Cardiac muscle cell (in vitro differentiated cells and primary cell): ENCODE measurements at places on chromosomes 5 and 9. TPM values are rescaled to one million over a fixed set of nuclear protein-coding genes. Genes with fewer than 3 reads are reported as not detected.

DNA sequence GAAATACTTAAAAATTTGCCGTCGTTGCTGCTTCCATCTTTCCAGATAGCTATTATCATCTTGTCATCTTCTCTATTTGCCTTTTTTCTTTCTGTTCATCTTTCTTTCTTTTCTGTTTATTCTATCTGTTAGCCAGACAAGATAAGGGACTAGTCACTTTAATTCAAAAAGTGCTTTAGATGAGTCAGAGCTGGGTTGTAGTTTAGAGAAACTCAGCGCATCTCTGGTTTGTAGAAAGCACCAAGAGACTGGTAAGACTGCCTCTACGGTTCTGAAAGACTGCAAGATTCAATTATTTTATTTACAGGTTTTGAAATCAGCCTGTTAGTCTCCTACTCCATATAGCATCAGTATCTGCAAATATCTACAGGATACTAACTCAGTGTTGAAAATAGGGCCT, 562.8 kb upstream of the RIOK2 start:
- no peak for DNase-seq
- no peaks in the 10 kb centered on the region for H3K4me1 ChIP-seq
- no peaks in the 10 kb centered on the region for H3K36me3 ChIP-seq
- no peaks in the 10 kb centered on the region for H3K27me3 ChIP-seq

- DNase-seq = no peak
Observed at GRCh38 chr5:151772846-151773561, 1.2 kb downstream of the G3BP1 start.

GRCh38 chr5:168428552-168428951, 57.7 kb upstream of the RARS1 start:
- H3K4me1 ChIP-seq = peaks cover 15% of the 10 kb centered on the region
- H3K36me3 ChIP-seq = no peaks in the 10 kb centered on the region
- no peaks in the 10 kb centered on the region for H3K27me3 ChIP-seq
- H3K4me3 ChIP-seq = no peak overlapping the region
- DNase-seq = no peak

GRCh38 chr9:132991351-132992300, 13.1 kb downstream of the GFI1B start:
- H3K4me3 ChIP-seq = no peak overlapping the region
- no peaks in the 10 kb centered on the region for H3K36me3 ChIP-seq
- H3K4me1 ChIP-seq = no peaks in the 10 kb centered on the region
- no peaks in the 10 kb centered on the region for H3K27me3 ChIP-seq
- no peak overlapping the region for H3K27ac ChIP-seq

DNA sequence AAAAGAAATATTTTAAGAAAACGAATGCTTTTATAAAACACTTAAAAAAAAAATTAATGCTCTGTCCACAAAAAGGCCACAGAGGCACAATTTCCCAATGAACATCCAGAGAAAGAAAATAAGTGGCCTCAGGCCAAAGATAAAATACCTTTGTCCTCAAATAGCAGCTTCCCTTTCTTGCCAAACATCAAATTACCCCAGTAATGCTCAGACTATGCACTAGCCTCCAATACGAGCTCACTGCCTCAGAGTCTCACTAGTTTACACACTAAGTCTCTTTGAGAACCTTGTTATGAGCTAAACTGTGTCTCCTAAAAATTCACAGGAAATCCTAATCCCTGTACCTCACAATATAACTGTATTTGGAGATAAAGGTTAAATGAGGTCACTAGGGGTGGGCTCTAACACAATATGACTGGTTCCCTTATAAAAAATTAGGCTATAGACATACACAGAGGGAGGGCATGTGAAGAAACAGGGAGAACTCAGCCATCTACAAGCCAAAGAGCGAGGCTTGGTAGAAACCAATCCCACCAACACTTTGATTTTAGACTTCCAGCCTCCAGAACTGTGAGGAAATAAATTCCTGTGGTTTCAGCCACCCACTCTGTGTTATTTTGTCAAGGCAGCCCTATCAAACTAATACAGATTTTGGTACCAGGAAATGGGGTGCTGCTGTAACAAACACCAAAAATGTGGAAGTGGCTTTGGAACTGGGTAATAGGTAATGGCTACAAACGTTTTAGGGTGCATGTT, 4.4 kb downstream of the MPDZ start:
- no peak overlapping the region for H3K4me3 ChIP-seq
- peaks cover 5% of the 10 kb centered on the region for H3K4me1 ChIP-seq
- no peaks in the 10 kb centered on the region for H3K27me3 ChIP-seq

- H3K27me3 ChIP-seq = no peaks in the 10 kb centered on the region
- DNase-seq = no peak
- no peak overlapping the region for H3K27ac ChIP-seq
- H3K4me3 ChIP-seq = no peak overlapping the region
Observed at GRCh38 chr5:39432696-39433530, 8.1 kb upstream of the DAB2 start.

GRCh38 chr5:55030676-55031369, 6.8 kb downstream of the GZMK start:
- H3K4me1 ChIP-seq = peaks cover 7% of the 10 kb centered on the region
- no peaks in the 10 kb centered on the region for H3K27me3 ChIP-seq
- H3K27ac ChIP-seq = no peak overlapping the region
- no peak for DNase-seq
- no peak overlapping the region for H3K4me3 ChIP-seq
- no peaks in the 10 kb centered on the region for H3K36me3 ChIP-seq

- no peak overlapping the region for H3K4me3 ChIP-seq
- H3K4me1 ChIP-seq = peaks cover 13% of the 10 kb centered on the region
- H3K27me3 ChIP-seq = no peaks in the 10 kb centered on the region
- no peaks in the 10 kb centered on the region for H3K36me3 ChIP-seq
Observed at GRCh38 chr5:154418344-154418820, 27.4 kb upstream of the SAP30L start.

- no peaks in the 10 kb centered on the region for H3K27me3 ChIP-seq
- H3K27ac ChIP-seq = no peak overlapping the region
- no peak overlapping the region for H3K4me3 ChIP-seq
- peaks cover 19% of the 10 kb centered on the region for H3K4me1 ChIP-seq
- no peaks in the 10 kb centered on the region for H3K36me3 ChIP-seq
Observed at GRCh38 chr5:142698447-142699183, 12.7 kb upstream of the FGF1 start.

- peak; percentile 59 for DNase-seq
- peak overlapping the region; percentile 86 for H3K27ac ChIP-seq
- no peaks in the 10 kb centered on the region for H3K27me3 ChIP-seq
- peaks cover 65% of the 10 kb centered on the region for H3K4me1 ChIP-seq
- H3K4me3 ChIP-seq = no peak overlapping the region
- no peaks in the 10 kb centered on the region for H3K36me3 ChIP-seq
Observed at GRCh38 chr9:131407717-131408195, 13.9 kb downstream of the PRRC2B start.

GRCh38 chr9:129121483-129121882, 10.3 kb downstream of the PTPA start:
- H3K27me3 ChIP-seq = no peaks in the 10 kb centered on the region
- H3K4me1 ChIP-seq = no peaks in the 10 kb centered on the region
- peak; percentile 41 for DNase-seq
- H3K27ac ChIP-seq = no peak overlapping the region
- peaks cover 2% of the 10 kb centered on the region for H3K36me3 ChIP-seq

DNA sequence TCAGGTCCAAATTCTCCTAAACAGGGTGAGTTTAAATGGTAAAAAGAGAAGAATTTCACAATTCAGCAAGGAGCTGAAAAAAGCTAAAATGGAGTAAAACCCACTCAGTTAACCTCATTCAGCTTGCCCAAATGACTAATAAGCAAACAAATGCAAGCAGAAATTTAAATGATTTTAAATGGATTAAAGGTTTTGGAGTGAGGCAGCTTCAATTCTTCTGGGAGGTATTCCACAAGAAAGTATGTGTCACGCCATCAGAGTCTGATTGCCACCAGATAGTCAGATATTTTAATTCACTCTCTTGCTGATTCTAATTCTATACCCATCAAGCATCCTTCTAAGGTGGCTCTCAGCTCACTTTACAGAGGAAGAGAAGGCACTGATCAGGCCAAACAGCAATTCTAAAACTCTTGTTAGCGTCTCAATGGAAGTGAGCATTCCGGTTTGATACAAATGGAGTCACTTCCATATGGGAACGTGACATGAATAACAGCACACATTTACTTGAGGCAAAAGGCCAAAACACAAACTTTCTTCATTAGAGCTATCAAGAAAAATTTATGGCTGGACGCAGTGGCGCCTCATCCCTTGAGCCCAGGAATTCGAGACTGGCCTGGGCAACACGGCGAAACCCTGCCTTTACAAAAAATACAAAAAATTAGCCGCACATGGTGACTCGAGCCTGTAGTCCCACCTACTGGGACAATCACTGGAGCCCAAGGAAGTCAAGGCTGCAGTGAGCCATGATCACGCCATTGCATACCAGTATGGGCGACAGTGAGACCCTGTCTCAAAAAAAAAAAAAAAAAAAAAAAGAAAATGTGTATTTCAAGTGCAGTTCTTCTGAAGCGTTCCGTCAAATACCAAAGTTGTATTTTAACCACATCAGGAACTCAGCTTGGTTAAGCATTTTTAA, 2.0 kb downstream of the CLK4 start:
- peak; percentile 12 for DNase-seq
- no peaks in the 10 kb centered on the region for H3K27me3 ChIP-seq
- H3K27ac ChIP-seq = peak overlapping the region; percentile 97
- peaks cover 8% of the 10 kb centered on the region for H3K4me1 ChIP-seq

- no peak overlapping the region for H3K27ac ChIP-seq
- no peak overlapping the region for H3K4me3 ChIP-seq
- DNase-seq = no peak
- no peaks in the 10 kb centered on the region for H3K27me3 ChIP-seq
- no peaks in the 10 kb centered on the region for H3K36me3 ChIP-seq
- no peaks in the 10 kb centered on the region for H3K4me1 ChIP-seq
Observed at GRCh38 chr9:98450496-98450895, 195.0 kb upstream of the TBC1D2 start.

DNA sequence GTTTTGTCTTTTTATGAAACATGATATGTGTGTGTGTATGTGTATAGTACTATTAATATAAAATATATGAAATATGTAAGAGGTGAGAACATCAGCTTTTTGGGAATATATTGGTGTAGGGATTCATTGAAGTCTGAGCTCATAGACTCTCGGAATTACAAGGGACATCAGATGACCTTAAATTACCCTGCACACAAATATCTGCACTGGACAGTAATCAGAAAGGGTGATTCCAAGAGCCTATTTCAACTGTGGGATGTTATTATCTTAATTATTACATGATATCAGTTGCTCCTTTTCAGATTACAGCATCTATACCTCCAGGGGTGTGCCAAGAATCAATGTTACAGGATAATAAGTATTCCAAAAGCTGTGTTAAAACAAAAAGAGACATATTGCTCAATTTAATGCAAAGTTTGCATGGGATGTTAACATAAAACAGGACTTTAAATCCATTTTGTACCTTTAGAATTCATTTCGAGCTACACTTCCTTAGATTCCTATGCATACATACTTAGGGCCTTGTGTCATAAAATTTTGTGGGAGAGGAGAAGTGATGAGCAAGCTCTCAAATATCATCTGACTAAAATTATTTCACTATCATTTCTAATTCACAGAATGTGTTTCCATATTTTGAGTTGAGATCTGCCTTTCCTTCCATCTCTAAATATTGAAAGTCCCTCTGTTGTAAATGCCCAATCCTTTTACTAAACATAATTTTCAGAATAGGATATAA, 365.2 kb downstream of the BRINP1 start:
- peak overlapping the region; percentile 90 for H3K27ac ChIP-seq
- no peak for DNase-seq
- no peaks in the 10 kb centered on the region for H3K27me3 ChIP-seq
- no peaks in the 10 kb centered on the region for H3K36me3 ChIP-seq

DNA sequence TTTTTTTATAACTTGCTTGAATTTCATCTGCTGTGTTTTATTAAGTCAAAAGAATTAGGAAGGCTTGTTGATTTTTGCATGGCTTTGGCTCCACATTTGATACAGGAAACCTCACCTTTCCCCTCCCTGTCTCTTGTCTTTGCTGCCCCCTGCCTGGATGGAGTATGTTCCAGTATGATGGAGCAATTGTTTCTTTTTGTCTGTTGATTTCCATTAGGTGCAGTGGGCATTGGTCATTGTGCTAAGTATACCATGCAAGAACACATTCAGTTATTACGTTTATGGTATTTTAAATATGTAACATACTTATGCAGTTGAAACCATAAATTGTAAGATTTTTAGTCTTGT, 19.6 kb downstream of the TJP2 start:
- DNase-seq = no peak
- peak overlapping the region; percentile 47 for H3K27ac ChIP-seq
- no peak overlapping the region for H3K4me3 ChIP-seq
- no peaks in the 10 kb centered on the region for H3K27me3 ChIP-seq
- peaks cover 72% of the 10 kb centered on the region for H3K4me1 ChIP-seq
- H3K36me3 ChIP-seq = no peaks in the 10 kb centered on the region

Gene ATOSB
- total RNA-seq = 31.3 and 46.0 TPM in 2 replicates

Gene PGM5
- 75.3 and 121 TPM in 2 replicates for total RNA-seq

Gene HMMR
- 7.8 and 46.5 TPM in 2 replicates for total RNA-seq
